Kidney capillary endothelial cell (primary cell): ENCODE measurements at places on chromosomes 12 and 14.
A peak's percentile ranks its signal among the peaks of the same experiment; 100 is the strongest.

DNA sequence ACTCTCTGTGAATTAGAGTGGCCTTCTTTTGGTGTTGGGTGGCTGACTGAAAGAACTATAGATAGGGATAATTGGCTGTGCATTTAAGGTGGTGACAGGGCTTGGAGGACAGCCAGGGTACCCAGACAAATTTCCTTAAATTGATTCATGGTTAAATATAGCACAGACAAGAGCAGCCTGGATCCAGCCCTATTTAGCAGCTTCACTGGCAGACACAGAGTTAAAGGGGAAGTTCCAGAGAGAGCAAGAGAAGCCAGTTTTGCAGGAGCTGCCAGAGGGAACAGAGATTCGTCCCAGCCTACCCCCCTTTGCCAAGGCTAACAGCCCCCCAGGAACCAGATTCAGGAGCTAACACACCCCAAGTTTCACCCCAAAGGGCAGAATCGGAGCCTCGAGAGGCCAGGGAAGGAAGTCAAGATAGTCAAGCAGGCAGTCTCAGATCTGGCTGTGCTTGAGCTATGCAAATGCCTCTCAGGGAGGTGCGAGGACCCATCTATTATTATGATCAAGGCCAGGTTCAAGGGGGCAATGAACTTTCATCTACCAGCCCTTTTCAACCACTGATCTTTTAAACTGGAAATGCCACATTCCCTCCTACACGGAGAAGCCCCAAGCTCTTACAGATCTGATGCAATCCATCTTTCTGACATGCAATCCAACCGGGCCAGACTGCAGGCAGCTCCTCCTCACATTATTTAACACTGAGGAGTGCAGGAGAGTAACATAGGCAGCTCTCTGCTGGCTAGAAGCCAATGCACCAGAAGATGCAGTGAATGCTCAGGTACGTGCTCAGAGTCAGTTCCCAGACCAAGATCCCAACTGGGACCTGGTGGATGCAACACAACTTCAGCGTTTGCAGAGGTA, 58.2 kb downstream of the DHRS2 start:
- DNase-seq: no peak

DNA sequence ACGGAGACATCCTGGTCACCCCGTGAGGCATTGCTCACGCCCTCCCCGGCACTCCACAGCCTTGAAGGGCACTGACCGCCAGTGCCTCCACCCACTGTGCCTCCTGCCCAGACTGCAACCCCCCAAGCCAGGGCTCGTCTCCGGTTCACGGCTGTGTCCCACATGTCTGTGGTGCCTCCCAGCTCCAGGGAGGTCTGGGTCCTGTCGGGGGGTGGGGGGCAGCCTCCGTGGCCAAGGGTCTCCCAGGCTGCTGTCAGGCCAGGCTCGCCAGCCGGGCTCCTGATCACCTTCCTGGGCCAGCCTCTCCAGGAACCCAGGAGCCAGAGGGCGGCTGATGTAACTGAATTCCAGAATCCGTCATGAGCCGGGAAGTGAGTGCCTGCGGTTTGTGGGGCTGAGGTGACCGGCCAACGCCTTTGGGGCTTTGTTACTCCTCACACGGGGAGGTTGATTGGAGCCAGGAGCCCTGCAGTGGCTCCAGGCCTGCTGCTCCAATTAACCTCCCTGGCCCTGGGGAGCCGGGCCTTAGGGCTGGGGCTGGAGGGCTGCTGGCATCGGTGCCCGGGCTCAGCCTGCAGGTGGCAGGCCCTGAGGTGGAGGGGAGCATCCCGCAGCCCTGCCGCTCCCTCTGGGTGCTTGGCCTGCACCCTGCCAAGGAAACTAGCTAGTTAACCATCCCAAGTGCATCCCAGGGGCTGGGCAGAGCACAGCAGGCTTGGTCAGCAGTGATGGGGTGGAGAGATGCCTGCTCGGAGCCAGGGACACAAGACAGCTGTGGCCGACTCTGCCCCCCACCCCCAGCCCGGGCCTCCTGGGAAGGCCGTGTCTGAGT, 36.4 kb upstream of the FBRSL1 start:
- no peak for DNase-seq

DNA sequence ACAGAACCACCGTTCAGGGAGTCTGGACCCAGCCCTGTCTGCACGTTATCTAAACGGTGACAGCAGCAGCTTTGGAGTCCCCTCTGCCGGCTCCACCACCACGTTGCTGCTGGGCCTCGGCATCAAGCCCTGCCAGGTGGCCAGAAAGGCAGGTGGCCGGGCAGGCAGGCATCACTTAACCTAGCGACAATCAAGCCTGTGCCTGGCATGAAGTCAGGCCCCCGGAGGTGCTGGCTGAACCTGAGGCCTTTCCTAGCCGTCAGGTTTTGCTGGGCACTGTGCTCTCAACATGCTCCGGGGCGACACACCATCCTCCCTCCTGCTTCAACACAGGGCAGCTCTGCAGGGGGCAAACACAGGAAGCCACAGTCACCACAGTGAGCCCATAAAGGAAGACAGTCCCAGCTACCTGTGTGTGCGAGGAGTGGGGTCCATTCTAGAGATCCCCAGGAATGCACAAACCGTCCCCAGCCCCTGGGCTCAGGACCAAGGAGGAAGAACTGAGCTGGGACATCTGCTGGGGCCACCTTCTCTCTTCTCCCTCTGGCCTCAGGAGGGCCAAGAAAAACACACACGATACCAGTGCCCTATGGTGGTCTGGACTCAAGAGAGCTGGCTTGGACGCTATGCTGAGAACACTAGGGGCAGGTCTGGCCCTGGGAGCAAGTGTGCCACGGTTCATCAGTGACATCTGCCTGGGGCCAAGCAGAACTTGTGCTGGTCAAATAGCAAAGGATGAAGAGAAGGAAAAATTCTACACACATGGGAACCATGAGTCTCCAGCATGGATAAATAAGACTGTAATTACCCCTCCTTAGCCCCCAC, 44.7 kb downstream of the CCDC88C start:
- no peak for DNase-seq

DNA sequence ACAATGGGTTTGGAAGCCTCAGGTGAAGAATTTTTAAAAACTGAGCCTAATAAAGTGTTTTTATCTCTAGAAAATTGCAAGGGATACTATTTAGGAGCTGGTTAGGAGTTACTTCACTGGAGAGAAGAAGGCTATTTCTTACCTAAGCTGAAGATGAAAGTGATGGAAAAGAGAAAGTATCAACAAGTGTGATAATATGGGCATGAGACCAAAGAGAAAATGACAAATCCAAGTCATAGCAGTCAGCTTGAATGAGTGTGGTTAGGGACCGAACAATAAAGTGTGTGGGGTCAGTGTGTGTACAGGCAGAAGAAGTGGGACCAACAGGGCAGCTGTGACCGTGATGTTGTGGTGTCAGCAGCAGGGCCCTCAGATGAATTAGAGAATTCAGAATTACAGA, 24.2 kb upstream of the ADAMTS20 start:
- no peak for DNase-seq

DNA sequence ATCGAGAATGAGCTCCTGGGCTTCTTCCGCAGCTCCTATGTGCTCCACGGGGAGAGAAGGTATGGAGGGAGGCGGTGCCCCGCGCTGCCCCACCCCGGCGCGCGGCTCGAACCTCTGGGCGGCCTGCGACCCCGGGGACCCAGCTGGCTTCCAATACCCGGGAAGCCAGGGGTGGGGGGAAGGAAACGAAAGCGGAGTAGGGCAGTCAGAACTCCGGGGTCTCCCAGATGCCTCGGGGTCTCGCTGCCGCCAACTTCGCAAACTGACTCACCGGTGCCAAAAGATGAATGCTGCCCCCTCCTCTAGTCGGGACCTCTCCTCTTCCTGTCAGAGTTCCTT, 1.3 kb downstream of the TRHDE start:
- no peak for DNase-seq

GRCh38 chr12:27534060-27534764, 10.2 kb downstream of the PPFIBP1 start:
- DNase-seq: no peak

DNA sequence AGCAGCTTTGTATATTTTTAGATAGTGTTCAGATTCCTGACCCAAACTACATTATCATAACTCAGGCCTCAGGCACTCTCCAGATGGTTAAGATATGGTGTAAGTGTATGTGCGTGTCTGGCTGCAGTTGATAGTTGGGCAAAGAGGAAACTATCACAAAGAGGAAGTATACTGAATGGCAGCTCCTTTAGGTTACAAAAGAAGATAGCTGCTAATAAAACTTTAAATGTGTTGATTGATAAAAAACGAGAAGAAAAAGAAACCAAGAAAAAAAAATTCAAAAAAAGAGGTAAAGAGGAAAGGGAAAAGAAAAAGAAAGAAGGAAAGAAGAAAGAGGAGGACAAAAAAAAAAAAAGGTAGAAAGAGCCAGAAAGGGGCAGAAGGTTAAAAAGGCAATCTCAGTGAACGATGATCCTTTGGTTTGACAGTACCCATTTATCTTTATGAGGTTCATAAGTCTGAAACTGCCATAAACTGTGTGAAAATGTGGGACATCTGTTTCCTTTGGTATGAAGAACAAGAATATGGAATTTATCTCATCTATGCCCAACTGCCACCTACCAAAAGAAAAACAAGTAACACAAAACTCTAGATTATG, 42.2 kb downstream of the TAOK3 start:
- peak; percentile 38 for DNase-seq

DNA sequence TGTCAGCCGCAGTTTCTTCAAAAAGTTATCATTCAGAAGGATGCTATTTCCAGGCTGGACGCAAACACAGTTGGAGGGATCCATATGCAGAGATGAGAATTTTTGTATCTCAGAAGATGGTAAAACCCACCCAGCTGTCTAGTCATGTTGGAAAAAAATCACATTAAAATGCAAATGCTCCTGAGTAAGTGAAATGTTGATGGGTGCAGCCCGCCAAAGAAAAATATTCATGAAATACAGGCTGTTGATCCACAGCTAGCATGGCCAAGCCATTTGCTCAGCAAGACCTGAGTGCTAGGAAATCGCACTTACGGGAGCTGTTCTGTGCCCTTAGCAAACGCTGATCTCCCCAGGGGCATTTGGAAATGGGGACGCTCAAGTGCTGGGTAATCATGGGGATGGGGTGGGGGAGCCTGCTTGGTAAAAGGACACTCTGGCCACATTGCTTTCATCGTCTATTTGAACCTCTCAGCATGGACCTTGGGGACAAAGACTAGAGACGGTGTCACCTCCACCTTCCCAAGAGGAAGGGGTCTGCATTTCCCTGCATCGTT, 25.7 kb downstream of the TUNAR start:
- DNase-seq: no peak

DNA sequence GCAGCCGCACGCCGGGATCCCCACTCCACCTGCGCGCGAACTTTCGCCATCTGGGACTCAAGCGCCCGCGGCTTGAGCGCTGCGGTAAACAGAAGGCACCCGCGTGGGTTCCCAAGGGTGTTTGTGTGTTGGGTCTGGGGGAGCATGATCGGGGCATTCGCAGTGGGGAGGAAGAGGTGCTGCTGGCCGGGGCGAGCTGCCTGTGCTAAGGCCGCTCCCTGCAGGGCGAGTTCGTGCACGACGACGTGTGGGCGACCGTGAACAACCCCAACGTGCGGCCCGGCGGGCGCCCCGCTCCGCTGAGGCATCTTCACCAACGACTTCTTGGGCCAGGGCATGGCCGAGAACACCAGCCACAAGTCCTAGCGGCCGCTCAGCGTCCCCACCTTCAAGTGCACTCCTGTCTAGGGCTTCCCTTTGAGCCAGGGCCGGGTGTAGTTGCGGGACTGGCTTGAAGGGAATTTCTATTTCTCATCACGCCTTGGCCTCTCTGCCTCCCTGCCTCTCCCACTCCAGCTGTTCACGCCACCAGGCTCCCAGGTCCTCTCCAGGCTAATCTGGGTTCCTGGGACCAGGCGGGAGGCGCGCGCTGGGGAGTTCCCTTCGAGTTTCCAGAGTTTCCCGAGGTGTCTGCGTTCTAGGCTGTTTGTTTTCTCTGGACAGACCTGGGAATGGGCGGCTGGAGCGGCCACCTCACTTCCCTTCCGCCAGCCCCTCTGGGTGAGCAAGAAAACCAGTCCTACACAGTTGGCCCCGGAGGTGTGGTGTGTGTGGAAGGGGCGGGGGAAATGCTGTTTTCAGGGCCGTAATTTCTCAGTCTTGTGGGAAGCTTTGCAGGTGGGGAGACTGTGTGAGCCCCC, 417.8 kb upstream of the TMTC1 start:
- DNase-seq: no peak

GRCh38 chr14:52086711-52087110, 17.9 kb upstream of the NID2 start:
- no peak for DNase-seq

DNA sequence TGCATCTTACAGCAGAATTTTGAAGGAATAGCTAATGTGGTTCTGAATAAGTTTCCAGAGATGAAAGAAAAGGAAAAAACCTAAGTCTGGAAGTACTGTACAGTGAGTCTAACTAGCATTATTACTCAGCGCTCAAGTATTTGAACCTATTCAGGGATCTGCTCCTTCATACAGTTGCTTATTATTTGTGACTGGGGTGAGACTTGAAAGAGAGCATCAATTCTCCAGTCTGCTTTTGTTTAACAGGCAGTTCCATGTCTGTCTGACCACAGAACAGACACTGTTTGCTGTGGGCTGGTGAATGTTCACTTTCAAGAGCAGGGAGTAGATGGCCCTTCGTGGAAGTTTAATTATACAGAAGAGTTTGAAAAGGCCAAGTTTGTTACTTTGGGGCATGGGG, 9.3 kb downstream of the ETV6 start:
- no peak for DNase-seq

DNA sequence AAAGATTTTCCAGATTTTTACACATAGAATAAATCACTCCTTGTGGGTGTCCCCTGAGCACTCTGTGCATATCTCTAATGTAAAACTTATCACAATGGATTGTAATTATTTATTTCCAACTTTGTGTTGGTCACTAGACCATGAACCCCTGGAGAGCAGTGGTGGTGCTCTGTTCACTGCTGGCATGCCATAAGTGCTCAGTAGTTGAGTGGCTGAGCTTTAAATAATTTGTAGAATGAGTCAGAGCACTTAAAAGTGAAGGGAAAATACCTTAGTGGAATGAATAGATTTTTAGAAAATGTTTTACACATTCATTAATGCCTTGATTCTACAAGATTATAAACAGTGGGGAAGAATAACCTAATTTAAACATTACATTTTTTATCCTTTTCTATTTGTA, 6.3 kb downstream of the MGAT4C start:
- DNase-seq: no peak

DNA sequence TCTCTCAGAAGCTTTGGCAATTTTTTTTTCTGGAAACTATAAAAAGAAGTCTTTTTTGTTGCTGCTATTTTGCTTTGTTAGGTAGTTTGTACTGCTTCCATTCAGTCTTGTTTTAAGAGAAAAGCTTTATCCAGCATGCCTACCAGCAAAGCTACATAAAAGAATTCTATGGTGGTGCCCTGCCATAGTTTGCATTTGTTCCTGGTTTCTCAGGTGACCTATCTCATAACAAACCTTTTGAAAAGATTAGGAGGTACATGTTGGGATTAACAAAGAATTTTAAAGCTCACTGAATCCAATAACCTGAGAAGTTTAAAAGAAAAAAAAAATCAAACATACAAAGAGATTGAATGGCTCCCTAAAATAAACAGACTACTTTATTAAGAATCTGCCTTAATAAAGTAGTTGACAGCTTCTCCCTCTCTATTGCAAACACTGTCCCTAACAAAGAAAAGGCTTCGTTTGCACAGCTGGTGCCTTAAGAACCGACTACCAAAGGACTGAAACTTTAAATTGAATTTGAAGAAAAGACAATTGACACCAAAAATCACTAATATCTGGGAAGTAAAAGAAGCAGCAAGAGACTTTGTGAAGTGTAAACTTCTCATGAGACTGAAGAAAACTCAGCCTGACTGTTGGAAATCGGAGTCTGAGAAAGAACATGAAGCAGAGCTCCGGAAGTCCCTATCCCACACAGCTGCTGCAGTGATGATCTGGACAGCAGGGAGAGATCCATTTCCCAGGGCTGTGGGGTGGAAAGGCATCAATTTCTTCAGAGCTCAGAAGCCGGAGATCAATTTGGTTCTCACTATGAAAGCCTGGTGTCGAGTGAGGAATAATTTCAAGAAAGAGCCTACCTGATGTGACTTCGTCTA, 102.7 kb upstream of the PLEKHA5 start:
- DNase-seq: no peak
